ENCODE measurements at places on chromosomes 11 and 22.

DNA sequence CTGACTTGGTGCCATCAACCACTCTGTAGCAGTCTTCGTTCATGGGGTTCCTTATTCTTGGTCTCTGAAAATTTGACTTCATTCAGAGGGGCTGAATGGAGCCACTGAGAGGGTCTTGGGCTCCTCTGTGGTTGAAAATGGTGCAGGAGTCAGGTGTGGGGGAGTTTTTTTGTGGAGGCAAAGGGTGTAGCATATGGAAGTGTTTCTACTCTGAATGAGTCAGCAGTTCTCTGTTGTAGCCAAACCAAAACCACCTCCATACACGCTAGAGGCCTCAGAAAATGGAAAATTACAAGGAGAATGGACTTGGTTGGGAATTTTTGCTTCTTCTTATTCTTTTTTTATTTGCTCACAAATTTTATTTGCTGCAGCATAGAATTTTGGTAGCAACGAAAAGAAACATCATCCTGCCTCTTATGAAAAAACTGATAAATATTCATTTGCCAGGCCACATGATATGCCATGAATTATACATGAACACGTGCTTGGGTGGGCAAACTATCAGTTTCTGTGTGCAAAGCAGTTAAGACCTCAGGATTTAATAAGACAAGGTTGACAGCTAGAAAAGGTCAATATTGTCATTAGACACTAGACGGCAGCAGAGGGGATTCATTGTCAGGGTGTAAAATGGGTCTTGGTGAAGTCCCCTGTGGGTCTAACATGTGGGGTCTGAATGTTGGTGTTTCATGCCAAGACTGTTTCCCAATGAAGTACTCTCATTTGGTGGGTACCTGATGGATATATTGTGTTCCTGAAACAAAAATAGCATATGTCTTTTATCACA is 111.7 kb downstream of the MYO18B start:
- no peak for DNase-seq

DNA sequence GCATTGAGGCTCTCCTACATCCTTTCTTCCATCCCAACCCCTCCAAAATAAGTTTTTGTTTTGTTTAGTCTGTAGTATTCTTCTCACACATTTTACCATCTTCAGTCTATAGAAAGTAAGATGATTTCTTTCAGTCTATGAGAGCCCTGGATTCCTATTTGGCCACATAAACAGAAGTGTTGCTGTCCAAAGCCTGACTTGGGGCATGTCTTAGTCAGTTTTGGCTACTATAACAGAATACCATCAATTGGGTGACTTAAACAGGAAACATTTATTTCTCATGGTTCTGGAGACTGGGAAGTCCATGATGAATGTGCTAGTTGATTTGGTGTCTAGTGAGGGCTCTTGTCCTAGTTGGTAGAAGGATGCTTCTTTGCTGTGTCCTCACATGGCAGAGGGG is 146.8 kb upstream of the DDI1 start:
- DNase-seq = no peak

GRCh38 chr11:18468961-18469360 is 13.3 kb downstream of the LDHAL6A start:
- no peak for DNase-seq

DNA sequence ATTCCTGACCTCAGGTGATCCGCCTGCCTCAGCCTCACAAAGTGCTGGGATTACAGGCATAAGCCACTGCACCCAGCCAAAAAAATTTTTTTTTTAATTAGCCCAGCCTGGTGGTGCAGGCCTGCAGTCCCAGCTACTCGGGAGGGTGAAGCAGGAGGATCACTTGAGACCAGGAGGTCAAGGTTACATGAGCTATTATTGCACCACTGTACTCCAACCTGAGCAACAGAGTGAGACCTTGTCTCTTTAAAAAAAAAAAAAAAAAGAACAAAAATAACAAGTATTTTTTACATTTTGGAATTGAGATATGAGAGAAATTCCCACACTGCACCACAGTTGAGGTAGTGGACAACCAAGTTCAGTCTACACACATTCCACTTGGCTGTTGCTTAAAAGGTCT is 13.6 kb upstream of the L3MBTL2 start:
- DNase-seq = no peak

- no peak for DNase-seq
Measured at GRCh38 chr11:96752221-96752620, 362.4 kb downstream of the JRKL start.

DNA sequence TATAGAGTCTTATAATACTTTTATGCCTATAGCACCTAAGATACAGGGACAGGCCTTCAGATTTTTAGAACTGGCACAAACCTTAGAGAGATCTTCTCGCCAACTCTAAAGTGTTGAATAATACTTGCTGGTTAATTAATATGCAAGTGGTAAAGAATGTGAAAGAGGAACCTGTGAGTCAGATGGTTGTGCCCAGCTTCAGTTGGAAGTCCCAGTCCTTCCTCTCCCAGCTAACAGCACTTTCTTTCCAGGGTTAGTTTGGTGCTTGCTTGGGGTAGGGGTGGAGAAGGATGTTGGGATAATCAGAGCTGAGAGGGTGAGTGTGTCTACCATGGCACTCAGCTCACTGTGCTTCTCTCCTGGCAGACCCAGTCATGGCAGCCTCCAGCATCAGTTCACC is 4.9 kb upstream of the TMEM132A start:
- DNase-seq = no peak

DNA sequence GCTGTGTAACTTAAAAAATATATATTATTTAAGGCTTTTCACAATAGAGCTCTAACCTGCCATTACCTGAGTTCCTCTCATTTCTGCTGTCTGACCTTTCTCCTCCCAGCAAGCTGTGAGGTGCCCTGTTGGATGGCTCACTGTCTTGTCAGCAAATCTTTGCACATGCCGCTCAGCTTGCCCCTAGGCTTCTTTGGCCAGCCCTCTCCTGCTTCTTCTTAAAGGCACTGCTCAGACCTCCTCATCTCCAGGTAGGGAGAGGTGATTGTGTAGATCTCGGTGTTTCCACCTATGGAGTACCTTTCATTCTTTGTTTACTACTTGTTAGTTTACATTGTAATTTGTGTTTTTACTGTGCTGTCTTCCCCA is 96.5 kb downstream of the EXT2 start:
- no peak for DNase-seq

DNA sequence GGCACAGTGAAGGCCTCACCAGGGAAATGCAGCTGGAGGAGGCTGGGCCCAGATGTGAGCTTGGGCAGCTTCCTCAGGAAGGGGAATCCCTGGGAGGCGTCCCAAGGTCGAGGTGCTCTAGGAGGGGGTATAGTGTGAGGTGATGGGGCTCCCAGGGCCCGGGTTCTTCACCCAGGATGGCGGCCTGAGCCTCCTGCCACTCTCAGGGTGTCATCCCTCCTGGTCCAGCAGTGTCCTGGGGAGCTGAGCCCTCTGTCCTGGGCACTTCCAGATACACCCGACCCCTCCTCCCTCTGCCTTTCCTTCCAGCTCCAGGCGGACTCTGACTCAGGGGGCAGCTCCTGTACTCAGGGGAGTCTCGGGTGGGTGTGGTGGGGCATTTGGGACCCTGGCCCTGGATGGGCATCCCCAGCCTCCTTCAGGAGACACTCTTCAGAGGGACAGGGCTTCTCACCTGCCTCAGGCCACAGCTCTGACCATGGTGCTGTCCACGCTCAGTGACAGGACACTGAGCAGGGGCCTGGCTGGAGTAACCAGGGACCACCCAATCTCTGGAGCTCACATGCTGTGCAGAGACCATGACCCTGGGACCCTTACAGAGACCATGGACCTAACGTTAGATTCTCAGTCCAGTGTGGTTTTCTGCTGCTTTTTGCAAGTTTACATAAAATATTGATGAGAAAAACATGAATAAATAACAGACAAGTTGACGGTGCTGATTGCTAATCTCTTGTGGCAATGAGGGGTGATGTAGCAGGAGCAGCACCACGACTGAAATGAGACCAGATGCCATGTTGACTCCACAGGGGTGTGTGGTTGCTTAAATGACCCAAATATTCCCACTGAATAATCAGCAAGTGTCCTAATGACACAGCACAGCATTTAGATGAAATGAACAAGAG is 101.9 kb downstream of the GGTLC2 start:
- DNase-seq = no peak

DNA sequence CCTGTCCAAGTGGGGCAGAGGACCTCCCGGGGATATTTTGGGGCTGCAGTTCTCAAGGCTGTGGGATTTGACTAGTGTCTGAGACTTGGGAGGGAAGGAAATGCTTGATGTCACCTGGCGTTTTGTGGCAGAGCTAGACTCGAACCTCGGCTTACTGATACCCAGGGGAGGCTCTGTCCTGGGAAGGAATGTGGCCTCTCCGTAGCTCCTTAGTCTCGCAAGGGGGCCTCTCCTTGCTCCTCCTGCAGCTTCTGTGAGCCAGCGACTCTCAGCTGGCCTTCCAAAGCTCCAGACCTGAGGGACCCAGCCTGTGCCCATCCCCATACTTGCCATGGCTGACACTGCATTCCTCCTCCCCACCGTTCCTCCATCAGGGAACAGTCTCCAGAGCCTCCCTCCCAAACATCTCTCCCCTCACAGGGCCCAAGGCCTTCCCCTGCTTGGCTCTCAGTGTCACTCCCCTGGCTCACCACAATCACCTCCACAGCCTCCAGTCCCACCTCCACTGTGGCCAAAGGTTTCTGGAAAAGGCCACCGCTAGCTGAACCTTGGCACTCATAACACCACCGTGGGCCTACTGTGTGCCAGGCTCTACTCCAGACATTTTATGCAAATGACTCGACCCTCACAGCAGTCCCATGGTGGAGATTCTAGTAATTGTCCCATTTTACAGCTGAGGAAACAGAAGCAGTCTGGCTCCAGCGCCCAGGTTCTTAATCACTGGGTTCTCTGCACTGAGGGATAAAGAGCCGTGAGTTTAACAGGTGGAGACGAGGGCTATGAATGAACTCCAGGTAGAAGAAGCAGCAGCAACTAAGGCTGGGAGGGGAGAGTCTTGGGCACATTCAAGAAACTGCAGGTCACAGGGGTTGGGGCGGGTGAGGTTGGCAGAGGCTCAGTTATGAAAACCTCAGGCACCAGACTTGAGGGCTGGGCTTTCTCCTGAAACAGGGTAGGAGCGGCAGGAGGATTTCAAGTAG is 12.1 kb downstream of the P2RY2 start:
- no peak for DNase-seq

DNA sequence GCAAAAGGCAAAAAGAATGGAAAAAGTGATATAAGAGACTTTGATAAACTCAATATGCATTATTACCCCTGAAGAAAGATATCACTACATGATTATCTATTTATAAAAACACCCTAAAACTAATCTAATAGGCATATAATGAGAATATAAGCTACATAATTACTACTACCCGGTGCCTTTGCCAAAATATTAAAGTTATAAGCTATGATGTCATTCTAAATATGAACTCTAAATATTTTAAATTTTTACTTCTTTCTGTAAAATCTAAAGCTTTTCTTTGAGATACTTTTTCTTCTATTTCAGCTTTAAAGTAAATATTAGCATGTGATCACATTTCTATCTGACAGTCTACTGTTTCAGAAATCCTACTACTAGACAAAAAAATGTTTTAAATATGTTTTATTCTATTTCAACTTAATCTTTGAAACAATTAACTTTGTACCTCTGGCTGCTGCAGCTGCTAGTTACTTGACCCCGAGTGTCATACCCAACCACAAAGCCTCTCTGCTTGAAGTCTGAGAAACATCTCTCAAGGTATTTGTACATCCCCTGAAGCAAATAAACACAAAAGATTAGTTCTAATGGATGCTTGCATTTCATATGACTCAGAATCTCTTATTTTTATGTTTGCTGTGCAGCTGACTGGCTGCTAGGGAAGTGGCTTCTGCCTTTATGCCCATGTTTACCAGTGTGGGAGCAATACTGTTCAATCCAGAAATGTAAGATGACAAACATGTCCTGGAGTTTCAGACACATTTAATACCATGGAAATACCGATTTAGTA is 26.8 kb downstream of the PGM2L1 start:
- no peak for DNase-seq

- DNase-seq = no peak
Measured at GRCh38 chr11:116472651-116473050, 300.1 kb downstream of the BUD13 start.

GRCh38 chr22:21829523-21829922 is 37.9 kb downstream of the MAPK1 start:
- no peak for DNase-seq

GRCh38 chr11:130947481-130947880 is 31.2 kb upstream of the SNX19 start:
- DNase-seq = no peak

DNA sequence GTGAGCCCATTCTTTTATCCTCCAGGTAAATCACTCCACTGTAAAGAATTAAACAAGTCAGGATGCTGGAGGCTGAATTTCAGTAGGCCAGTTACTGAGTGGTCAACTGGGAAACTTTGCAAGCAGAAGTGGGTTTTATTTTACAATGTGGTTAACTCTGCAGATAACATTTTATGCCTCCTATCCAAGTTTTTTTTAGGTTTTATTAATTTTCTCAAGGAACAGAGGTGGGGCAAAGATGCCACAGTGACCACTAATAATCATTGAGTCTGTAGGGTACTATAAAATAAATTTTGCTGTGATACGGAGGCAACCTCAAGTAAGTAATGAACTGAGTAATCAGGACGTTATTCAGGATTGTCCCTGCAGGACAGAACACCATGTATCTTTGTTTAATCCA is 599.9 kb downstream of the METTL15 start:
- DNase-seq = no peak

- no peak for DNase-seq
Measured at GRCh38 chr22:49163258-49163959, 664.3 kb downstream of the BRD1 start.

DNA sequence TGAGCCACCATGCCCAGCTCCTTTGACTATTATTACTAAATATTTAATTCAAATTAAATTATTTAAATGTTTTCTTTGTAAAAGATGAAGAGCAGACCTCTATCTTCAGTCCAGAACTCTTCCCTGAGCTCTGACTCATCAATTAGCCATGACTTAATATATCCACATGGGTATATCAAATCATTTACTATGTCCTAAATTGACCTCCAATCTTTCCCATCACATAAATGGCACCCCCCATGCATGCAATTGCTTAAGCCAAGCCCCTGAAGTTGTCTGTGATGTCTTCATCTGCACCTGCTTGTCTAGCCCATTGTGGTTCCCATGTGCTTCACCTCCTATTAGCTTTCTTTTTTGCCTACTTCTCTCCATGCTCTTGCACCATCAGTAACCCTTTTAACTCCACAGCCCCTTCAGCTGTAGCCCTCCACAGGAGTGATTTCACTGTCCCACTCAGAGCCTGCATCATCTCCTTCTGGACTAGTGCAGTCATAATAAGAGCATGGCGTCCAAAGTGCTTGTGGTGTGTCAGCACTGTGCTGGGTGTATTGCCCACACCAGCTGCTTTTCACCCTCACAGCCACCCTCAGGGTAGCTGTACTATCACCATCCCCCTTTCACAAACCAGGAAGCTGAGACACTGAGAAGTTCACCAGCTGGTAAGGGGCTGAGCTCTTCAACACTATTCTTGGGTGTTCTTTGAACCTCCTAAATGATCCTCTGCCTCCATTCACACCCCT is 11.8 kb upstream of the THY1 start:
- DNase-seq = no peak
